ENCODE measurements at places on chromosomes 6 and 20. TPM values are rescaled to one million over a fixed set of nuclear protein-coding genes. Genes with fewer than 3 reads are reported as not detected.

- DNase-seq, result no peak
Observed at GRCh38 chr6:148693882-148694484, 52.8 kb upstream of the UST start.

GRCh38 chr6:132763269-132763668, 5.6 kb upstream of the VNN2 start:
- DNase-seq, result no peak

ETV7 gene
- total RNA-seq, result 2.7 TPM

GRCh38 chr20:58822149-58822548, 28.6 kb downstream of the GNAS-AS1 start:
- DNase-seq, result no peak

CLPSL2 gene
- total RNA-seq, result not detected

DNA sequence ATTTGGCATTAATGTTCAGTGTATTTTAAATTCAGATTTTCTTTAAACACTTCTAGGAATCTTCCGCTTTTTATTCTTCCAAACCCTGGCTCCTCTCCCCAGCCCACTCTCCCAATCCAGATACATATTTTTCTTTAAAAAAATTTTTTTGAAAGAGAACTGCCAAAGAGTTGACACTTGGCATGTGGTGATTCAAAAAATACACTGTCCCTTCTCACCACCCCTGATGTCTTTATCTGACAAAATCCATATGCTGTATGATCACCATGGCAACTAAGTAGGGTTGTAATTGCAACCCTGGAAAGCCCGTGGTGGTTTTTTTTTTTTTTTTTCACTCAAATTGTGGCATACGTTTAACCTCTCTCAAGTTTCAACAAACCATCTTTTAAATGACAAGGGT, 355.8 kb upstream of the SASH1 start:
- DNase-seq, result no peak

DNA sequence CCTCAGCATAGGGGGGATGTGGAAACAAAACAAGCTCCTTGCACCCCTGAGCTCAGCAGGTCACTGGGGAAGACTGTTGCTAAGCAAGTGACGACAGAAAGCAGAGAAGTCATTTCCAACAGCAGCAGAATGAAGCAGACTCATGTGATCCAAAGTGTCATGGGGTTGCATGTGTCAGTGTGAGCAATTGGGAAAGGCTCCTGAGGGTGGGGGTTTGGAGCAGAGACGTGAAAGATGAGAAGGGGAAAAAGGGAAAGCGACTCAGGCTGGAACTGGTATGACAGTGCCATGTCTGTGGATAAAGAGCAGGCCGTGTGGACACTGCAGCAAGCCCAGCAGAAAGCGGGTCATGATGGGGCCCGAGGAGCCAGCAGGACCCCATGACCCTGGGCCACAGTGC, 363.9 kb downstream of the PREX1 start:
- DNase-seq, result no peak

All from glomerular endothelial cell (primary cell).